Suprapubic skin (tissue), 4 donors: ENCODE measurements at places on chromosomes 5 and 9.

DNA sequence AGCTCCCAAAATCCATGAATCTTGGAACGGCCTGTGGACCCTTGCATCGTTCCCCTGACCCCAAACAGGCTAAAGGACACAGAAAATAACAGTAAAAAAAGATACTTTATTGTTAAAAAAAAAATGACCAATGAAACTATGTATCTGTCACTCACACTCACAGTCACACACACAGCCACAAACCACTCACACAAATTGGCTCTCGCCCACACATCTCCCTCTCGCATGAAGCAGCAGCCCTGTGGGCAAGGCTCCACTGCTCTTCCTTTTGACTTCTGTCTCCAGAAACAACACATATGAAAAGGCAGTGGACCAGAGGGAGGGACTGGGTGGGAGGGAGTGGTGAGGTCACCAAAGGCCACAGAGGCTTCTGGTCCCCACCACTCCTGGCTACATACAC, 56.6 kb downstream of the SLC36A1 start:
- DNase-seq, result no peak

GRCh38 chr9:107033966-107034365, 171.0 kb downstream of the ZNF462 start:
- no peak for DNase-seq

DNA sequence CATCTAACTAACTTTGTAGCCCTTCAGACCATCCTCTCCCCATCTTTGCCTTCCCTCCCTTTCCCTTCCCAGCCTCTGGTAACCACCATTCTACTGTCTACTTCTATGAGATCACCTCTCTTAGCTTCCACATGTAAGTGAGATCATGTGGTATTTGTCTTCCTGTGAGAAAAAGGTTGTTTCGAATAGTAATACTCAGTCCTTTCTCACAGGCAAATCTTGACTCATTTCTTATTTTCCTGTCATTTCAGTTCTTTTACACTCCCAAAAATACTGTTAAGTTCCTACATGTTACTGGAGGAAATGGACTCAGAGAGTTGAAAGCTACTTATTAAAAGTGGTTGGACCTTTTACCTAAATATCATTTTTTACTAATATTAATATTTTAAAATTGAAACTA, 82.1 kb downstream of the SLF1 start:
- DNase-seq, result no peak

DNA sequence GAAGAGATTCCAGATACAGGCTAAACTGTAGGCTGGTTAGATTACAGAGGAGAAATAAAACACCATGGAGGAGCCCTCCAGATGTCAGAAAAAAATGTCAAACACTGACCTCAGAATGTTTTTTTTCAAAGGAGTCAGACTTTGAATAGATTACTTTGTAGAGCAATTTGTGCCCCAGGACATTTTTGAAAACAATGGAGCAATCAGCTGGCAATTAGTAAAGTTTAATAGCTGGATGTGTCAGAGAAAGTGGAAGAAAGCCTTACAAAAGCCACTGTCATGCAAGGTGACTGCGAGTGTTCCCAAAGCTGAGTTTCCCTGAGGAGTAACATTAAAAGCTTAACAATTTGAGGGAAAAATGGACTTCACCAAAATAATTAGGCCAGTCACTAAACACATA, 417.8 kb upstream of the CTNND2 start:
- no peak for DNase-seq

- DNase-seq, result peak; percentile 75
Measured at GRCh38 chr9:116543731-116544400, 143.2 kb upstream of the TRIM32 start.

DNA sequence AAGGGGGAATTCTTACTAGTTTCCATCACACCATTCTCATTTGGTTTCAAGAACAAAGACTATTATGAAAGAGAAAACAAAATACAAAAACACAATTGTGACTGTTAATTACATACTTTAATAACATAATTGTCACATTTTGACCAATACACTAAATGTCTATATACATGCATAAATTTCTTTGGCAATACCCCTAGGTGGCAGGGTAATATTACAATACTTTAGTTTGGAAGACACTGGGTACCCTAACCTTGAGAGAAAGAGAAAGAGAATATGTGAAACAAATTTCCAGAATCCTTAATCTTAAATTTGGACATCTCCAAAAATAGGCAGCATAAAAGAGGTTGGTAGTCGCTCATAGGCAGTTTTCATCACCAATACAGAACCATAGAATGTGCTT, 619.6 kb upstream of the ADAMTS16 start:
- DNase-seq, result no peak

DNA sequence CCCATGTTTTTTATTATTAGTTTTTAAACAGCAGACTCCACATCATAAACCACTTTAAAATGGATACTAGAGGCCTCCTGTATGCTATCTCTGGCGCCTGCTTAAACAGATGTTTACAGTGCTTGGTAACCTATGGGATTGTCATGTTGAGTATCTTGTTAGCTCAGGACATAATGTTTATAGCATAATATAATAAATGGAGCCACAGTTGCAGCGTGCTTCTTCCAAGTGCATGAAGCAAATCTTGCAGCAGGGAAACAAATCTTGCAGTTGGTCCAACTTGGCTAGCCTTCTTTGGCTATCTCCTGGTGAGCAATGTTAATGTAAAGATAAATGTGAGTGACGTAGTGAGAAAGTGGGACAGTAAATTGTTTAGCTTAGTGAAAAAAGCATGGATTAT, 2.8 kb downstream of the GHR start:
- DNase-seq, result no peak

DNA sequence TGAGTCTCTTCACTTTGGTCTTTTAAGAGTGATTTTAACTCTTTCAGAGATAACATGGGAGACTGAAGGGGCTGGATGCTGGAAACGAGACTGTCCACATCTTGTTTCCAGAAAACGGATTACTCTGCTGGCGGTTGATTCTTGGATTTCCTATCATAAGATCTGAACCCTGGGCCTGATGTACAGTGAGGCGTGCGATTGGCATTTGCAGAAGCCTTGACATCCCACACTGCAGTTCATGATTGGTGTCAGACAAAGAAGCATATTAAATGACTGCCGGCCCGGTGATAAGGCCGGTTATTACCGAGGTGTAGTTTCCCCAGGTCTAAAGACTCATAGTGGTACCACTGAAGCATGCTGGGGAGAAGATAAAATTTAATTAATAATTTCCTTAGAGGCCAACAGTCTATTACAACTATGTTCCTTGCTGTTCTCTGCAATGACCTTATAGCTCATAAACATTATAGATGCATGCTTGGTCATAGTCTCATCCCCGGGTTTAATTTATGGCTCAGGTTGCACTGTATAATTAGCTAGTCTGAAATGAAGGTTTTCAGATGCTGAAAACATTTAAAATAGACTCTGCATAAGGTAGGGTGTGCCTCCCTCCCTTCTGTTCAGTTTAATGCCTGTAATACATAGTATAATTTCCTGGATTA, 99.2 kb downstream of the PPP2R2B start:
- DNase-seq, result no peak

GRCh38 chr9:124022201-124023121, 10.9 kb downstream of the LHX2 start:
- DNase-seq, result peak; percentile 35

GRCh38 chr9:87428659-87429058, 69.0 kb upstream of the DAPK1 start:
- no peak for DNase-seq

- no peak for DNase-seq
Measured at GRCh38 chr9:31347082-31347617, 1037.3 kb upstream of the ACO1 start.

DNA sequence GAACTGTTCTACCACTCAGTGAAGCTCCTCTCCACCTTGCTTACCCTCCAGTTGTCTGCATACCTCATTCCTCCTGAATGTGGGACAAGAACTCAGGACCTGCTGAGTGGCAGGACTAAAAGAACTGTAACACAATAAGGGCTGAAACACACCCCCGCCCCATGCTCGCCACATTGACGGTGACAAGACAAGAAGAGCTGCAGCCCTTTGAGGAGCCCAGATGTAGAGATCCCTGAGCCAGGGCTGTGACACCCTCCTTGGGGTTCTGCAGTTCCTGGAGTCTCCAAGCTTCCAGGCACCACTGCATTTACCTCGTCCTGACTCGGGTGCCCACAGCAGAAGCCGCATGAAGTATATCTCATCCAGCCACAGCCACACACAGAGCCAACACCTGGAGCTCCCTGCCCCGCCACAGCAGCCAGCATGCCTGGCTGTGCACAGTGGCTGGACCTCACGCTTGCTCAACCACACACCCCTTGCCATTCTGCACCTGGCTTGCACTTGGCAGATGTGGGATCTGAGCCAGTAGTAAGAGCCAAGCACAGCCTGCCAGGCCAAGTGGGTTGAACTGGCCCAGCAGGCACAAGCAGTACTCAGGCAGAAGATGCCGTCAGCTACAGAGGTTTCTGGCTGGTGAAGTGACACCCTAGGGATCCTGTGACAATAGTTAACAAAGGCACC, 166.1 kb downstream of the RNF180 start:
- no peak for DNase-seq

GRCh38 chr5:36177154-36177553, 25.2 kb downstream of the SKP2 start:
- DNase-seq, result no peak

- no peak for DNase-seq
Measured at GRCh38 chr9:69060766-69061165, 25.2 kb downstream of the FXN start.

- peak; percentile 43 for DNase-seq
Measured at GRCh38 chr9:113649054-113649453, 185.5 kb downstream of the RGS3 start.

DNA sequence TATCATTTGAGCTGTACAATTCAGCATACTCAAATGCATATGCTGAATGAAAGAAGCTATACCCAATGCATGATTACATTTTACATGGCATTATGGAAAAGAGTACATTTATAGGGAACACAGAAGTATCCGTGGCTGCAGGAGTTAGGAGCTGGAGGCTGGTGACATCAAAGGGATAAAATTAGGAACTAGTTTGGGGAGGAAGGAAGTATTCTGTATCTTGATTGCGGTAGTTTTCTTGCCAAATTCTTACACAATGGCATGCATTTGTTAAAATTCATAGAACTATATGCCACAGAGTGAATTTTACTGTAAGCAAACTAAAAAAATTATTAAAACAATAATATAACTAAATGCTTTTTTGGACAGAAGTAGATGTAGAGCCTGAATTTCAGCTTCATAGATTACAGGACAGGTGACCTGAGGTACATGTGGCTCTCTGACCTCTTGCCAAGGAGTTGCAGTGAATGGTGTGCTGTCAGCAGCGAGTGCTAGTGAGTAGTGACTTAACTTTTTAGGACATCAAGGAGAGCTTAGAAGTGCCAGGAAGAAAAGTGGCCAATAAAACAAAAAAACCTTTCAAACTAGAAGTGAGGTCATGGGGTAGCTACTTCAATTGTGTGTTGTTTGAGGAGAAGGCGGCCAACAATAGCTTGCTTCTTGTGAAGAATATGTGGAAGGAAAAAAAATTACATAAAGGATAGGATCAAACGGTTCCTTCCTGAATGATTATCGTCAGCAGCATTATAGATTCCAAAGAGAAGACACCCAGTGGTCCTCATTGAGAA, 514.9 kb upstream of the CLINT1 start:
- no peak for DNase-seq

DNA sequence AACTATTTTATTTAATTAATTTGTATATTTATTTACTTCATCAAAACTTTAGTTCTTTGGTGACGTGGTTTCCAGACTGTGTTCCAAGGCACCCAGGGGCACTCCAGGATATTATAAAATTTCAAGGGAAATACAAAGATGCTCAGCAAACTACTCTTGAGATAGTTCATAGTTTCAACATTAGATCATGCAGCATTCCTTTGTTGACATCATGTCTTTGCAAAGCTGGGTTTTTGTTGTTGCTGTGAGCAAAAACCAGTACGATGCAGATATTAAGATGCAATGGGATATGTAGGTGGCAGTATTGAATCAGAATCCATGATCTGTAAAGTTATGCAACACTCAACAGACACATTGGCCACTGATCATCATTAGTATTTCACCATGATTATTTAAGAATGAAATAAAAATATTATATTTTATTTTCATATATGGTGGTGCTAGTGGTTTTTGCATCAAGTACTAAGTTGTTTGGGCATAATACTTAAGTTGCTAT, 219.7 kb downstream of the ADCY2 start:
- no peak for DNase-seq

DNA sequence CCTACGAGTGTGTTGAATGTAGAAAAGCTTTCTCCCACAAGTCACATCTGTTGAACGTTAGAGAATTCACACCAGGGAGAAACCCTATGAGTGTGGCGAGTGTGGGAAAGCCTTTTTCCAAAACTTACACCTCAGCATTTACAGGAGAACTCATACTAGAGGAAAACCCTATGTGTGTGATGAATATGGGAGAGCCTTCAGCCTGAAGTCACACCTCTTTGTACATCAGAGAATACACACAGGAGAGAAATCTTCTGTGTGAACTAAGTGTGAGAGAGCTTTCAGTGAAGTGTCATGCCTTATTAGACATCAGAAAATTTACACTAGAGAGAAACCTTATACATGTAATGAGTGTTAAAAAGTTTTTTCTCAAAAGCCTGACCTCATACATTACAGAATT, 41.8 kb upstream of the GPX3 start:
- DNase-seq, result no peak

- no peak for DNase-seq
Measured at GRCh38 chr9:68861436-68861835, 152.5 kb downstream of the PRKACG start.

DNA sequence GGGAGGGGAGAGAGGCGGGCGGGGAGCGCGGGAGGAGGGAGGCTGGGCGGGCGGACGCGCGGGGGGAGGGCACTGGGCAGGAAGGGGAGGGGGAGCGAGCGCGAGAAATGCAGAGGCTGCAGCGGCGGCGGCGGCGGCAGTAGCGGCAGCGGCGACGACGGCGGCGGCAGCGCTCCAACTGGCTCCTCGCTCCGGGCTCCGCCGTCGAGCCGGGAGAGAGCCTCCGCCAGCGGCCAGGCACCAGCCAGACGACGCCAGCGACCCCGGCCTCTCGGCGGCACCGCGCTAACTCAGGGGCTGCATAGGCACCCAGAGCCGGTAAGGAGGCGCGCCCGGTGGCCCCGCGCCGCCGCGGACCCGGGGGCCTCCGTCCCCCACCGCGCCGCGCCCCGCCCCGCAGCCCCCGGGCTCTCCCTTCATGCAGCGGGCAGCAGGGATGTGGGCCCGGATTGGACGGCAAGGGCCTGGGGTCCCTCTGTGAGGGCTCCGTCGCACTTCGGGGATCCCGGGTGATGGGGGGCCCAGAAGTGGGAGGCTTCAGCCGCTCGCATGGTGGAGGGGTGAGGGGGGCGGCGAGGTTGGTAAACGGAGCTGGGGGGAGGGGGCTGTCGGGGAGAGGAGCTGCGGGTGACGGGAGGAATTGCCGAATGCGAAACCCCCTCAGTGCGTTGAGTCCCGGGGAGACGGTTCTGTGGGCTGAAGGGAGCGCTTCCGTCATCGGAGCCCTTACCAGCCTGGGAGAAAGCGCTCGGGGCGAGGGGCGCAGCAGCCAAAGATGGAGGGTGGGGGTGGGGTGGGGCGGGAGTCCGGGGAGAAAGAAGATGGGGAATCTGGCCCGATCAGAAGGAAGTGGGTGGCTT, at the start of gene BASP1:
BASP1 (plus strand) TSS at position 139 of the 860 bp plus-strand sequence. CDS start 57,586 bp downstream, outside the sequence.
- peak; percentile 84 for DNase-seq

DNA sequence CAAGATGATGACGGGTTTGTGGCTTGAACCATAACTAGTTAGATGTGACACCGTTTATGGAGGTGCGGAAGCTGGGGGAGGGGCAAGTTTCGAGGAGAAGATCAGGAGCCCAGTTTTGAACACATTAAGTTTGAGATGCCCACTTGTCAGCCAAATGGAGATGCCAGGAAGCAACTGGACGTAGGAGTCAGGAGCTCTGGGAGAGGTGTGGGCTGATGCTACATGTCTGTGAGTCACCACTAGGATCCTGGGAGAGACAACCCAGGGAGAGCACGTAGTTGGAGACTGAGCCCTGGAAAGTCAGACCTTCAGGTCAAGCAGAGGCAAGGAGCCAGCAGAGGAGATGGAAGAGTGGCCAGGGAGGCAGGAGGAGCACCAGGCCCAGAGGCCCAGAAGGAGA, 48.8 kb upstream of the SLC25A51 start:
- DNase-seq, result no peak
